Endothelial cell (in vitro differentiated cells): ENCODE measurements at places on chromosomes 2 and 18.
A peak's percentile ranks its signal among the peaks of the same experiment; 100 is the strongest.

DNA sequence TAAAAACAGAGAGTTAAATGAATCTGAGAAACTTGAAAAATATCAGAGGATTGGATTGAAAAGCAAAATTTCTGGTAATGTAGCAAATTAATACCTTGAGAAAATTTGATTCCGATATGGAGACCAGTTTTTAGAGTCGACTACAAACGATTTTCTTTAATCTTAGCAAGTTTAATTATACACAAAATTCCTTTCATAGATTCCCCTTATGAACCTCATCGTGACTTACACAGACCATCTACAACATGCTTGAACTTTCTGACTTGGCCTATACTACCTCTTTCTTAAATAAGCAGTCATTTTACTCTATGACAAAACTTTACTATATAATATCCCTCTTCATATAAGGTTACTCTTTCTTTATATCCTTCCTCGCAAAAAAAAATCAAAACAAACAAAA lies 769.6 kb upstream of the CRIM1 start:
- DNase-seq: no peak

DNA sequence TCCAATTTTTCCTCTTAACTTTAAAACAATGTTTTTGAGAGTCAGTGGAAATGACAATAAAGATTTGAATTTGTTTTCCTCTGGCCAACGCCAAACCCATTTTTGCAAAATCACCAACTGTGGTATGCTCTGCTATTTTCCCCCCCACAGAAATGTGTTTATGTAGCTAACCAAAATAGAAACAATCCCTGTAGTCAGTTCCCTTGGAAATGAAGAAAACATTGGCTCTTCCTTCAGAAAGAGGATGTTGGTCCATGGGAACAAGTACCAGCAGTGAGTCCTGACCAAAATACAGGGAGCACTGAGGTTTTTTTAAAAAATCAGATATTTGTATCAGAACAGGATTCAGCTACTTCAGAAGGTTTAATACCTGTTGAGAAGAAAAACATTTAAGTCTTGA lies 65.3 kb downstream of the SLC40A1 start:
- DNase-seq: no peak

DNA sequence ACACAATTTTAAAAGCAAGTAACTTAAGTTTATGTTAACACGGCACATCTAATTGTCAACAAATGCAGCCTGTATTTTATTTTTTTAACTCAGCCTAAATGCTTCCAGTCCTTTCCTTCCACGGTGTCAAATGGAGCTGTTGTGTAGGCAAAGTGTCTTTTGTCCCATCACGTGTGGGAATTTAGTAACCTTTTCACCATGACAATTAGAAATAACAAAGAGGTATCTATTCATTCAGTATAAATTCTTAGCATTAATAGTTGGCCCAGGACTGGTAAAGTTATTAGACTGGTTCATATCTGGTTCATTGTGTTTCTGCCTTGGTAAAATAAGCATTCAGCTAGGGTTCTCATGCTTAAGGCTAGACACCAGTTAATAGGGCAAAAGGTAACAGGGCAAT lies 47.9 kb downstream of the FRZB start:
- no peak for DNase-seq

GRCh38 chr18:60024857-60025256 lies 125.1 kb downstream of the PMAIP1 start:
- no peak for DNase-seq

GRCh38 chr2:54634021-54634420 lies 89.4 kb upstream of the EML6 start:
- no peak for DNase-seq

DNA sequence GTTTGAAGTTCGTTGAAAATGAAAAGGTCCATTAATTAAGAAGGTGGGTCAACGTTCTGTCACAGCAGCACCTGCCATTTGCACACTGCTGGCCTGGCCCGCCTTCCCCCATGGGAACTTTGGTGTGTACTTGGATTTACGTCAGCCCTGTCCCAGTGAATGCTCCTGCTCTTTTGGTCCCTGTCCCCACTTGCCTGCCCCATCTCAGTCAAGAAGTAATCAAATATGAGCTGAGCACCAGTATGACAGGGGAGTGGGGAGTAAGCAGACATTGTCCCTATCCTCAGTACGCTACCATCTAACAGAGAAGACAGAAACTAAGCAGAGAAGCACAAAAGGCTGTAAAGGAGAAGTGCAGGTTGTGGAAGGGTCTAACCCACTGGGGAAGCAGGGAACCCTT lies 65.1 kb downstream of the SLC4A3 start:
- no peak for DNase-seq

- DNase-seq: no peak
Measured at GRCh38 chr2:230955163-230955737, 30.2 kb upstream of the GPR55 start.

- DNase-seq: no peak
Measured at GRCh38 chr18:41569867-41570266, 385.2 kb upstream of the PIK3C3 start.

- DNase-seq: no peak
Measured at GRCh38 chr2:71806432-71806831, 341.2 kb downstream of the CYP26B1 start.

DNA sequence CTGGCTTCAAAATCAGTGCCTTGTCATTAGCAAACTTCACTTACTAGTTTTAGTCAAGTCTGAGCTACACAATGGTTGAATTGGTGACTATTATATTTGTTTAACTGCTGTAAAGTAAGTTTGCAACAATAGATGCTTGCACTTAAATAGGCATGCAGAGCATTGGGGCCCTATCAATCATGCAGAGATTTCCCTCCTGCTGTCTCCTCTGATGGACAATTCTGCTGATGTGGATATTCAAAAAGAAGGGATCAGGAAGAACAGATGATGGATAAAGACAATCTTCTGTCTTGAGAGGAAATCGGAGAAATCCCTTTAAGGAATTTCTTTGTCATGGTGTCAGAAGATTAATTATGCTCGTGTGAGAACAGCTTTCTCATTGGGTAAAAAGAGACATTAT lies 89.0 kb downstream of the GREB1L start:
- no peak for DNase-seq

GRCh38 chr2:111667542-111668273 lies 216.3 kb downstream of the ANAPC1 start:
- DNase-seq: peak; percentile 25

GRCh38 chr2:216911886-216912285 lies 52.0 kb upstream of the TNP1 start:
- DNase-seq: no peak

GRCh38 chr2:218331745-218332144 lies 24.9 kb upstream of the CATIP start:
- no peak for DNase-seq

DNA sequence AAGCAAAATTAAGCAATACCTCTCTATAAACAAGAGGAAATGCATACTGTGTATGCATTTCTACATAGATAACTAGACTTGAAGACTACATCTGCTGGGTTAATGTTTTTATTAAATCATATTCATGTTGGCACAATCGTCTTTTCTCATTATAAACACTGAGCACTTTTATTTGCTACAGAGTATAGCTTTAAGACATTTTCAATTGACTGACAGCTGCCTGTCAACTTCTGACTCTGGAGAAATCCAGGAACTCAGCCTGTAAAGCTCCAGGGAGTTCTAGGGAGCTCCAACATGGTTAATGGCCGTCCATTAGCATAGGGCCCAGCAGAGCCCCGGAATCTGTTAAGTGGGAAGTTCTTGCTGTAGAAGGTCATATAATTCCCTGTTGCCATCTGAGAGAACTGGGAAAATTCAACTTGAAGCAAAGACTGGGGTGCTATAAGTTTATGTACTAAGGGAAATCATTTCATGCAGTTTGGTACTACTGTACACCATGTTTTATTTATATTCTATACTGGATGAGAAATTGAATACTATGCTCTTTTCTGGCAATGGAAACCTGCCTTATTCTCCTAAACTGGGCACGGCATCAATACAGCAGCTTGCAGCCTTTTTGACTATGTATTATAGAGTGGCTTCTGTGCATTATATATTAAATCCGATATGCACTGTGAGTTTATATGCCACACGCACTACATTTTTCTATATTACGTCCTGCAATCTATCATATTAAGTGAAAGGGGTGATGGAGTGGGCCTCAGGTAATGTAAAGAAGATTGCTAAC lies 243.5 kb upstream of the ZNF521 start:
- DNase-seq: no peak

- no peak for DNase-seq
Measured at GRCh38 chr2:206212673-206213513, 53.2 kb downstream of the EEF1B2 start.

DNA sequence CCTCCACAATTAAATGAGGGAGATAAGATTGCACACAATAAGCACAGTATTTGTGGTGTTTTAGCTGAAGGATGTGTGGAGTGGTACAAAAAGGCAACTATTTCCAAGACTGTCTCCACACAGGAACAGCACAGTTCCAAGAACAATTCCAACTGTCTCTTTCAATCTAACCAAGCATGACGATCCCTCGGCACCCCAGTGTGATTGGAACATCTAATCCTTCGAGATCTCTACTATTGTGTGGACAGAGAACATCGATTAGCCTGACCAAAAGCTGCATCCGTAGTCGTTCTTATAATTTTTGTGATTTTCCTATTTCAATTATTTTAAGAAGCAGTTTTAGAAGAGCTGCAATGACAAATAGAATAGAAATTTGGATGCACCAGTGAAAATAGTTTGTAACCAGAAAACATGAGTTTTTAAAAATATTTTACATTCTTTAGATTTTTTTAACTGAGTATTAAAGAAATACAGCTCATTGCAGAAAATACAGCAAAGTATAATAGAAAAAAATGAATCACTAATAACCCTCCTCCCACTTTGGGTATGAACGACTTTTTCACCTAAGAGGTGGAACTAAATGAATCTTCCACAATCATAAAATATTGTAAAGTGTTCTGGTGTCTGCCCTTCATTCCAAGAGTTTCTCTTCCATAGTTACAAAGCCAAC lies 76.4 kb upstream of the CABLES1 start:
- no peak for DNase-seq

DNA sequence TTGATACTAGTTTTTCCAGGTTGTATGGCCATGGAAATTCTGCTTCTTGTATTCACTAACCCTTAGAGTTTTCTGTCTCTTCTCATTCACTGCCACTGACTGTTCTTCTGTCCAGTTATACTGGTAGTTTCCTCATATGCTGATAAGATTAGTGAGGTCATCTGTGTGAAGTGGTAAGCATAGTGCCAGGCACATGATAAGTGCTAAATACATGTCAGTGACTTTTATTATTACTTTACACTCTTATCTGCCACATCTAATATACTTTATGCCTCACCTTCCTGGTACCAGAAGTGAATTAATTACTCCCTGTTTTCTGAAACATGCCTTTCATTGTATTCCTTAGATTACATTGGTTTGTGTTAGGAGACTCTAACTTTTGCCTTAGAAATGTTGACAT lies 91.3 kb downstream of the NBEAL1 start:
- DNase-seq: no peak

- DNase-seq: peak; percentile 16
Measured at GRCh38 chr2:63052411-63053080, 1.9 kb downstream of the OTX1 start.
